ENCODE measurements at places on chromosomes 13 and 19.

DNA sequence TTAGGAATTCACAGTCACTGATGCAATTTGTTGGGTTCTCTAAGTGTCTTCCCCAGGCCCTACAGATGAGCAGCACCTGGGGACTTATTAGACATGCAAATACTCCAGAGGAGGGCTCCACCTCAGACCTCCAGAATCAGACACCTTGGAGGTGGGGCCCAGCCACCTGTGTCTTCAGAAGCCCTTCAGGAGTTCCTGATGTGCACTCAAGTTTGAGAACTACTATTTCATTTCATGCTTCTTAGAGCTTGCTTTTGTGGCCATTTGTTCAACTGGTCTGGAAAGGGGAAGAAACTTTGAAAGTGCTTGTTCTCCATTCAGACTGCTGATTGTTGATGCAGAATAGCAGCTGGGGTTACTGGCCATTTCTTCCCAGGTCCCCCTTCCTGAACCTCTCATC, 472.0 kb downstream of the COG6 start:
- no peak overlapping the region for H3K27ac ChIP-seq
- no peaks in the 10 kb centered on the region for H3K27me3 ChIP-seq
- no peak for DNase-seq
- no peak overlapping the region for H3K4me3 ChIP-seq
- no peaks in the 10 kb centered on the region for H3K36me3 ChIP-seq

DNA sequence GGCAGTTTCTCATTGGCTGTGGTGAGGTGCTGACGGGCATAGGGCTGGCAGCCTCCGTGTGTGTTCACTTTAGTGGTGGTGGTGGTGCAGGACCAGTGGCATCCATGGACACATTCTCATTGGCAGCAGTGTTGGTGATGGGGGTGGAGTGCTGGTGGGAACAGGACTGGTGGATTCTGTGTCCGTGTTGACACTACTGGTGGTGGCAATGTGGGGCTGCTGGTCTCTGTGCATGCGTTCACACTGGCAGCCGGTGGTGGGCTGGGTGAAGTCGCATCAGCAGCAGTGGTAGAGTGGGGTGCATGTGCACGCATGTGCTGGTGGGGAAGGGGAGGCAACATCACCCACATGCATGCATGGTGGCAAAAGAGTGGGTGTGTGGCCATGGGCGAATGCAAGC, 1471.4 kb upstream of the PCDH20 start:
- no peaks in the 10 kb centered on the region for H3K36me3 ChIP-seq
- no peaks in the 10 kb centered on the region for H3K27me3 ChIP-seq
- DNase-seq: no peak
- no peaks in the 10 kb centered on the region for H3K4me1 ChIP-seq

DNA sequence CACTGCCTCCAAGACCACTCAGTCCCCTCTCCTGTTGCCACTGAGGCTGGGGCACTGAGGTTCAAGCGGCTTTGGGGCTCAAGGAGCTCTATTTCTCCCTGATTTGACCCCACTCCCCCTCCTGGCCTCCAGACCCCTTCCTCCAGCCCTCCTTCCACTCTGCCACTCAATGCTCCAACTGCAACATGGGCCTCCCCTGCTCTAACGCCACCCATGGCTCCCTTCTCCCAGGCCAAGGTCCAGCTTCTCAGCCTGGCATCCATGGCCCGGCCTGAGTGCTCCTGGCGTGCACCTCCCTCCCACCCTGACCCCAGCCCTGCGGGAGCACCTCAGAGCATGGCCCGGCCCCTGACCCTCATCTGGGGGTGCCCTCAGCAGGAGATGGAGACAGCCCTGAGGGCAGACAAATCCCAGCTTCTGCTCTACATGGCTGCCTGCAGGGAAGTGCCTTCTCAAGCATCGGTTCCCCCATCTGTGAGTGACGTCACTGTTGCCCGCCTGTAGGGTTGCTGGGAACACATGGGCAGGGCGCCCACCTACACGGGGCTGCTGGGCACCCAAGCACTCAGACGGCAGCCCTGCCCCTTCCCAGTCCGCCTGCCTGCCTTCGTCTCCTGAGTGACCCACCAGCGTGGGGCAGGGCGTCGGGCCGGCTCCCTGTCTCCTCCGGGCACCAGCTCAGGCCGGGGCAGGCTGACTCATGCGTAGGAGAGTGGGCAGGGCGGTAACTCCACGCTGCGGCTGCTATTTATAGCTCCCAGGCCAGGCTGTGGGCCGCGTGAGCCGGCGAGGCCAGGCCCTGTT, 1.6 kb upstream of the DIRAS1 start:
- peaks cover 60% of the 10 kb centered on the region for H3K27me3 ChIP-seq
- no peak for DNase-seq
- H3K4me1 ChIP-seq: peaks cover 15% of the 10 kb centered on the region

GRCh38 chr13:50236898-50237318, 221.7 kb downstream of the KCNRG start:
- no peaks in the 10 kb centered on the region for H3K36me3 ChIP-seq
- no peaks in the 10 kb centered on the region for H3K27me3 ChIP-seq
- peaks cover 3% of the 10 kb centered on the region for H3K4me1 ChIP-seq
- no peak overlapping the region for H3K27ac ChIP-seq

DNA sequence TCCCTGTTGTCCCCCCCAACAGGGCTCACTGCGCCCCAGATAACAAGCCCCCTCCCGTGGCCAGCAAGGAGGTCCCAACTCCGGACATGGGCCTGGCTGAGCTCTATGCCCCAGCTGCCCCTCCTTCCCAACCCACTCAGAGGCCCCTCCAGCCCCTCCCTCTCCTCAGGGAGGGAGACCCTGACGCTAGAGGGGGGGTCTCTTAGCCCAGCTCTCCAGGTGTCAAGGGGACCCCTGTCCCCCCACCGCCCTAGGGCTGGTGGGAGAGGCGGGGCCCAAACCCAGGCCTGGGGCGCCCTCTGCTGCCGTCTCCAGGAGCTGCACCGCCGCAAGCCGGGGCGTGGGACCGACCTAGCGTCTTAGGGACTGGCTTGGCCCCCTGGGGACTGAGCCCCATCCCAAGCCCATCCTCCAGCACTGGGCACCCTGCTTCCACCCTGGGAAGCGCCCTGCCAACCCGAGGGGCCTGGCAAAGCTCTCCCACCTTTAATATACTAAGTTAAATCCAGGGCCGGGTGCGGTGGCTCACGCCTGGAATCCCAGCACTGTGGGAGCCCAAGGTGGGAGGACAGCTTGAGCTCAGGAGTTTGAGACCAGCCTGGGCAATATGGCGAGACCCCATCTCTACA, 1.4 kb downstream of the GRIN3B start:
- H3K27me3 ChIP-seq: peaks cover 55% of the 10 kb centered on the region
- H3K4me1 ChIP-seq: peaks cover 3% of the 10 kb centered on the region
- no peaks in the 10 kb centered on the region for H3K36me3 ChIP-seq
- no peak overlapping the region for H3K27ac ChIP-seq
- peak overlapping the region; percentile 73 for H3K4me3 ChIP-seq

DNA sequence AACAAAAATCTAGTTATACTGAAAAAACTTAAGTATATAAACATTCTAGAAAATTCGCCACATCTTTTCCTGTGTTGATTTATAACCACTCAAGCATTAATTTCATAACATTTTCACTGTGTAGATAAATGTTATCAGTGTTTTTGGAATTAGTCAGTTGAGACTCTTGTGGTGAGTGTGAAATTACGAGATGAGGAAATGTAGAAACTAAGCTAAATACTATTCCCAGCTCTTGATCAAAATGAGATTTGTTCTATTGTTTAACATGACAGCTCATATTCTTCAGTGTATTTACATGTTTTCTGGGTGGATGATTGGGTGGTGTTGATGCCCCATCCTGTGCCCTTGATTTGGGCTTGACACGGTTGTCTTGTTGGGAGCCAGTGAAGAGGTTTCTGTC, 406.8 kb downstream of the DACH1 start:
- no peak for DNase-seq
- no peak overlapping the region for H3K4me3 ChIP-seq
- H3K27me3 ChIP-seq: no peaks in the 10 kb centered on the region
- no peak overlapping the region for H3K27ac ChIP-seq

DNA sequence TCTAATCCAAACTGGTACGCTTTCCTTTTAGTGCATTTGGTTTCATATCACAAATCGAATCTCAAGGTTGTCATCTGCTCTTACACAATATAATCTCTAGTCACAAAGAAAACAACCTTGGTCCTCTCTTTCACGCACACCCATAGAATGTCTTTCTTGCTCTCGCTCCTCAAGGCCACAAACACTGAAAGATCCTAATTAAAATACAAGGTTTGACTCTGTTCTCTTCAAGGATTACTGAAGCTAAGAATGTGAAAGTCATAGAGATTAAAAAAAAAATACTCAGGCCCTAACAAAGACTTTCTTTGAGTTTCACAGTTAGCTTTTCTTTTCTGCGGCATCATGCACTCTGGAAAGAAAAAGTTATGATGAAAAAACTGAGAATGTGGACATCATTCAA, 891.5 kb downstream of the EFNB2 start:
- no peak for DNase-seq
- H3K4me3 ChIP-seq: no peak overlapping the region
- no peaks in the 10 kb centered on the region for H3K36me3 ChIP-seq
- no peak overlapping the region for H3K27ac ChIP-seq
- H3K27me3 ChIP-seq: no peaks in the 10 kb centered on the region
